ENCODE measurements at places on chromosomes 11 and 22.

DNA sequence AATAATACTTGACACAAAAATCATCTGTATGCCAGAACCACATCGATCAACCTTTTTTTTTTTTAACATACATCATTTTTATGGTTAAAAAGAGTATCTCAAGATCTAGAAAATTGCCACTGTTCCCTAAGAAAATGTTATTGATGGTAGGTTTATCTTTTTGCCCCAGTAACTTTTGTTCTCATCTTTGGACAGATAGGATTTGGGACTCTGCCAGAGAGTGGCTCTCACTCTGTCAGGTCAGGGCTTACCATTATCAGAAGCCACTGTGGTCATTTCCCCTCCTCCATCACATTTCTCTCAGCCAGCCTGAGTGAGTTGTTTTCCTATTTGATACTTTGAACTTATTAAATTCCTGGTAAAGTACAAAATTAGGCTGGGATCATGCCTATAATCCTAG lies 47.9 kb upstream of the YWHAH start:
- DNase-seq: no peak

GRCh38 chr11:9264316-9265210 lies 587 bp downstream of the DENND5A start:
- DNase-seq: peak; percentile 40

DNA sequence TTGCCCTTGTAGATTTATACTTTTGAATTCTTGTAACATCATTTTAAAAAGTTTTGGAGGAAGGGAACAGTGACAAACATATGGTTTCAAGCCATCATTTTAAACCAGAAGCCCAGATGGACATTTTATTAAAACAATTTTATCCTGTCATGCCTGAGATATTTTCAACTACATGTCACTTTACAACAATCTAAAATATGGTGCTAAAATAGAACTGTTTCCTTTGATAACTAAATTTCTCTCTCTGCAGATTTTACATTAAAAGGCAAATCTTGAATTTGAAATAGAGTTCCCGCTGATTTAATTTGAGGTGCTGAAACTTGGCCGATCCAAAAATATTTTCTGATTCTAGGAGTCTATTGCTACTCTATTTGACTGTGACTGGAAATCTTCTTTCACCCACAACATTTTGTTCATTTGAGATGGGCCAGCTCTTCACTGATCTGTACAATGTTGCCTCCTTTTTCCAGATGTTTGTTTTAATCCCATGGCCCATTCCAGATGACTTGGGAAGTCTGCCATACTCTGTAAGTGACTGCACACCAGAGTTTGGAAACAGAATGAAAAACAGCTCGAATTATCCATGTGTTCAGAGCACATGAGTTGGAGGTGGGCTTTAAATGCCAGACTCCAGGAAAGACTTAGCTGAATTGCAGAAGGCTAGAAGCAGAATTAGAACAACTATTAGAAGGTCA lies 402.5 kb downstream of the TMEM135 start:
- DNase-seq: no peak

- no peak for DNase-seq
Measured at GRCh38 chr11:76653674-76654284, 16.8 kb downstream of the LRRC32 start.

- no peak for DNase-seq
Measured at GRCh38 chr11:14584595-14584994, 59.0 kb upstream of the PDE3B start.

DNA sequence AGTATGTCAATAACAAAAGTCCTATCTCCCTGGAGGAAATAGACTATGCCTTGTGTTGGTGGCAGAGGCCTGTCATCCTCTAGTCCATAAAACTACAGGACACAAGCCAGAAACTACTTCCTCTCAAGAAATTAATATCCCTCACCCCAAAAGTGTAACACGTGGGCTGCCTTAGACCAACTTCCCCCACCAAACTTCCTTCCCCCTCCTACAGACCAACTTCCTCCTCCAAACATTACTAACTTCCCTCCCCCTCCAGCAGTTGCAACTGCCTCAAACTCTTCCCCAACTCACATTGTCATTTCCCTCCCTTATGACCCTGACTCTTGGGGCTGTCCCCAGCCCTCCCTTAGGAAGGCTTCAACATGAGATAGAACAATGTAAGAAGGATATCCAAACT lies 6.3 kb downstream of the OR52K2 start:
- DNase-seq: no peak

DNA sequence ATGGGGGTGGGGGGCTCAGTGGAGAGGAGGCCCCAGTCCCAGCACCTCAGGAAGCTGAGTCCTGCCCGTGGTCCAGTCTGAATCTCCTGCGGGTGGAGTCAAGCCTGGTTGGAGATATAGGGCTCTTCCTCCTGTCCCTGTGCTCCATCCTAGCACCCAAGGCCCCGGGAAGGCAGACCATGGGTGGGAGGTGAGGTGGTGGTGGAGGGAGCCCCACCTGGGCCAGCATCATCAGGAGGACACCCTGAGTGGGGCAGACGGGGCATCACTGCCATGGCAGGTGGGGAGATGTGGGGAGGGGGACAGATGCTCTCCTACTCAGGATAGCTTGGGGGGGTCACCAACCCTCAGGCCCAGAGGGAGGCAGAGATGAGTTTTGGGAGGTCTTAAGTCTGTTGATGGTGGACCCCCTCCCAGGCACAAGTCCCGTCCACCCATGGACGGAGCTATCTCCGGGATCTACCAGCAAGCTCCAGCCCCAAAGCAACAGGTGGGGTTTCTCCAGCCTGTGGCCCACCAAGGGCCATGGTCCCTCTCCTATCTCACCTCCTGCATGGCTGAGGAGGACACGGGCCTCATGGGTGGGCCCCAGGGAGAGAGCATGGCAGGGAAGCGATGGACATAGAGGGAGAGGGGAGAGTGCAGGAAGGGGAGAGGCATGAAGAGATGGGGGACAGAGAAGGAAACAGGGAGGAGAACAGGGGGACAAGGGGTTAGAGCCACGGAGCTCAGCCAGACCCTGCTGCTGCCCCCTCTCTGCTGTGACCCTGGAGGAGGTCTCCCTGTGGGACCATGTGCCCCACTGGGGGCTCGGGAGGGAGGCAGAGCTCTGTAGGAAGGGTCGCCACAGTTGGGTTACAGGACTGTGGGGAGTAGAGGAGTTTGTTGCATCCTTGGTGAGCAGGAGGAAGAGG lies 1.3 kb downstream of the MRGPRE start:
- no peak for DNase-seq

DNA sequence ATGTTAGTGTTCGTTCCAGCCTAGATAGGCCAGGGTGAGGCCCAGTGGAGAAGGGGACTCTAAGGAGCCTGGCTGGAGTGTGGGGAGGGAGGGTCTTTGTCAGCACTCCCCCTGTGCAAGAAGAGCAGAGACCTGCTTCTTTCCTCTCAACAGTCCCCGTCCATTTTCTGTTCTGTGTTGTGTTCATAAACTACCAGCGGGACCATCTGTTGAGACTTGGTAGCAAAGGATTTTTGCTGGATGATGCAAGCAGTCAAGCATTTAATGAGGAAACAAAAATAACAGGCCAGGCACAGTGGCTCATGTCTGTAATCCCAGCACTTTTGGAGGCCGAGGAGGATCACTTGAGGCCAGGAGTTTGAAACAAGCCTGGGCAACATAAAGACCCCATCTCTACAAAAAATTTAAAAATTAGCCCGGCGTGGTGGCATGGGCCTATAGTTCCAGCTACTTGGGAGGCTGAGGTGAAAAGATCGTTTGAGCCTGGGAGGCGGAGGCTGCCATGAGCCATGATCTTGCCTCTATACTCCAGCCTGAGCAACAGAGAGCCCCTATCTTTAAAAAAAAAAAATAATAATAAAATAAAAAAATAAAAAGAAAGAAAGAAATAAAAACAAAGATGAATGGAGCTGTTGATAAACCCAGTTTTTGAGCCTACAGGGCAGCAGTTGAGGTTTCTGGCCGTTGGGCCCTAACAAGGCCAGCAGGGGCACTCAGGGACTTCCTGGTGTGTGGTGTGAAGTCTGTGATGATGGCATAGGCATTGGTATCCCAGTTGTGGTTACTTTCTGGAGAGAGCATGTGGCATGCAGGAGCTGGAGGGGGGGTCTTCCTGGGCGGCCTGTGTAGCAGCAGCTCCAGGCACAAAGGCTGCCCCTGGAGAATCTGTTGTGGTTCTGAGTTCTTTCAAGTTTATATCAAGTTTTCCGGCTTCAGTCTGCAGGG lies 1.7 kb upstream of the TXNRD2 start:
- no peak for DNase-seq

- DNase-seq: peak; percentile 51
Measured at GRCh38 chr11:17386331-17387084, 2.0 kb downstream of the KCNJ11 start.

- DNase-seq: no peak
Measured at GRCh38 chr11:11178671-11179638, 174.1 kb downstream of the CSNK2A3 start.

GRCh38 chr22:38871360-38872171 lies 450 bp downstream of the CBX6 start:
- DNase-seq: peak; percentile 52

- no peak for DNase-seq
Measured at GRCh38 chr11:83863272-83863671, 577.1 kb upstream of the CCDC90B start.

DNA sequence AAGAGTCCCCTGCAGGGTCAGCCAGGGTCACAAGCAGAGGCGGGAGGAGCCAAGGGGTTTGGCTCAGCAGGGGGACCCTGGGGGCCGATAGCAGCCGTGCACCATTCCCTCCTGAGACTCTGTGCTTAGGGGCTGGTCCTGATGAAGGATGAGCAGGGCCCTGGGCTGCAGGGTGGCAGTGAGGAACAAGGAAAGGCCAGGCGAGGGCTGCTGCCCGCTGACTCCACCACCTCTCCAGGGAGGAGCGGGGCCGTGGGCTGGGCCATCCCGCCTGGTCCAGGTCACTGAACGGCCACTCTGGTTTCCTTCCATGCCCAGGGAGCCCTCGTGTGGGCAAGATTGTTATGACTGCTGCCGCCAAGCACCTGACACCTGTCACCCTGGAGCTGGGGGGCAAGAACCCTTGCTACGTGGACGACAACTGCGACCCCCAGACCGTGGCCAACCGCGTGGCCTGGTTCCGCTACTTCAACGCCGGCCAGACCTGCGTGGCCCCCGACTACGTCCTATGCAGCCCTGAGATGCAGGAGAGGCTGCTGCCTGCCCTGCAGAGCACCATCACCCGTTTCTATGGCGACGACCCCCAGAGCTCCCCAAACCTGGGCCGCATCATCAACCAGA lies 9.2 kb upstream of the NDUFS8 start:
- no peak for DNase-seq

- DNase-seq: no peak
Measured at GRCh38 chr11:105296806-105297205, 157.2 kb upstream of the CARD18 start.

DNA sequence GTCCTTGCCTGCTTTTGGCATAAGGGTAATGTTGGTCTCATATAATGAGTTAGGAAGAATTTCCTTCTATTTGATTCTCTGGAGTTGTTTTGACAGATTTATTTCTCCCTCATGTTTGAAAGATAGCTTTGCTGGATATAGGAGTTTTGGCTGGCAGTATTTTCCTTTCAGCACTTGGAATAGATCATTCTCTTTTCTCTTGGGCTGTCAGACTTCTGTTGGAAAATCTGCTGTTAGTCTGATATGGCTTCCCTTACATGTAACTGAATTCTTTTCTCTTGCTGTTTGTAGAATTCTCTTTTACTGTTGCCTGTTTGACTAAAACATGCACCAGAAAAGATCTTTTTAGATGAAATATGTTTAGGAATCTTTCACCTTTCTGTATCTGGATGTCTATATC lies 165.5 kb downstream of the GUCY1A2 start:
- DNase-seq: no peak

GRCh38 chr22:41925783-41926460 lies 684 bp downstream of the TNFRSF13C start:
- peak; percentile 82 for DNase-seq

DNA sequence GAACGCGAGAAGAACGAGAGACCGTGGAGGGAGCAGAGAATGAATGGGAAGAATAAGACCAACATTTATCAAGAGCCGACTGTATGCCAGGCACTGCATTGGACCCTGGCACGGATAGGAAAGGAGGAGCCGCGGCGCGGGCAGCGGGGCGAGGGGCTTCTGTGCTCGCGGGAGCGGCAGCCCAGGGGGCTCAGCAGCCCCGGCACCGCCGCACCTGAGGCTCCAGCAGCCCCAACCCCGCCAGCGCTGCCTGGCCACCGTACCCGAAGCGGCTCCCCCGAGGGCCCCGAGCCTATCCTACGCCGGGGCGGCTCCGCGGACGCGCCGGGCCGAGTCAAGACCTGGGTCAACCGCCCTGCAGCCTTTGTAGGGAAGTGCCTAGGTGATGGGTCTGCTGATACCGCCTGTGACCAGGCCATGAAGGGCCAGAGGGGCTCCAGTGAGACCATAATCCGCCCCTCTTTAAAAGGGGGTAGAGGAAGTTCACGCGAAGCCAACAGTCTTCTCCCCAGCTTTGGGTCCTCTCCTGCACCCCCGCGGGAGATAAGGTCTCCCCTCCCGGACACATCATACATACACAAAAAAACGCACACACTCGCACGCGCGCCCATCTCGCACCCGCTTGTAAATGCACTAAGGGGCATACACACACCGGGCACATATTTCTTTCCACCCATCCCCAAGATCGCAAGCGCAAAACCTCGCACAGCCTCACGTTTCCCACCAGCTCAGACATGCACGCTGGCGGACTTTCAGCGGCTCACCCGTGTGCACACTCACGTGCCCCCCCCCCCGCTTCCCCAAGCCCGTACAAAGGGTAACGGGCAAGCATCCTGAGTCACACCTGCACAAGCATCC lies 935 bp upstream of the RTN4RL2 start:
- peak; percentile 38 for DNase-seq

GRCh38 chr11:67119585-67120391 lies 725 bp downstream of the KDM2A start:
- DNase-seq: peak; percentile 26

DNA sequence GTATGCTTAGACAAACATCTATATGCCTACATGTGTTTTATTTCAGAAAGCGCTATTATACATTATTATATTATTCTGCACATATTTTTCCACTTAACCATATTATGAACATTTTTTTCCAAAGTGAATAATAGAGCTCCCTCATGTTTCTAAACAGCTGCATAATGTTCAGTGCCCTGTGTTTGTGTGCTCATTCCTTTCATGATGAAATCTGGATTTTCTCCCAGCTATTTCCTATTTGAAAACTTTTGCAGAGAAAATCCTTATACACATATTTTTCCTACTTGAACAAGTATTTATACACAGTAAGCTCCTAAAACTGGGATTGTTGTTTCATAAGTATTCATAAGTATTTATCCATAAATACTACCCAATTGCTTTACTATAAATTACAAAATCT lies 18.1 kb upstream of the RFPL2 start:
- DNase-seq: no peak

GRCh38 chr22:50439871-50440331 lies 34.9 kb downstream of the SBF1 start:
- DNase-seq: no peak

GRCh38 chr11:48538991-48539390 lies 50.4 kb downstream of the OR4A47 start:
- no peak for DNase-seq

- no peak for DNase-seq
Measured at GRCh38 chr11:103359216-103359615, 250.0 kb downstream of the DYNC2H1 start.
